ENCODE measurements at places on chromosomes 1 and 21.

DNA sequence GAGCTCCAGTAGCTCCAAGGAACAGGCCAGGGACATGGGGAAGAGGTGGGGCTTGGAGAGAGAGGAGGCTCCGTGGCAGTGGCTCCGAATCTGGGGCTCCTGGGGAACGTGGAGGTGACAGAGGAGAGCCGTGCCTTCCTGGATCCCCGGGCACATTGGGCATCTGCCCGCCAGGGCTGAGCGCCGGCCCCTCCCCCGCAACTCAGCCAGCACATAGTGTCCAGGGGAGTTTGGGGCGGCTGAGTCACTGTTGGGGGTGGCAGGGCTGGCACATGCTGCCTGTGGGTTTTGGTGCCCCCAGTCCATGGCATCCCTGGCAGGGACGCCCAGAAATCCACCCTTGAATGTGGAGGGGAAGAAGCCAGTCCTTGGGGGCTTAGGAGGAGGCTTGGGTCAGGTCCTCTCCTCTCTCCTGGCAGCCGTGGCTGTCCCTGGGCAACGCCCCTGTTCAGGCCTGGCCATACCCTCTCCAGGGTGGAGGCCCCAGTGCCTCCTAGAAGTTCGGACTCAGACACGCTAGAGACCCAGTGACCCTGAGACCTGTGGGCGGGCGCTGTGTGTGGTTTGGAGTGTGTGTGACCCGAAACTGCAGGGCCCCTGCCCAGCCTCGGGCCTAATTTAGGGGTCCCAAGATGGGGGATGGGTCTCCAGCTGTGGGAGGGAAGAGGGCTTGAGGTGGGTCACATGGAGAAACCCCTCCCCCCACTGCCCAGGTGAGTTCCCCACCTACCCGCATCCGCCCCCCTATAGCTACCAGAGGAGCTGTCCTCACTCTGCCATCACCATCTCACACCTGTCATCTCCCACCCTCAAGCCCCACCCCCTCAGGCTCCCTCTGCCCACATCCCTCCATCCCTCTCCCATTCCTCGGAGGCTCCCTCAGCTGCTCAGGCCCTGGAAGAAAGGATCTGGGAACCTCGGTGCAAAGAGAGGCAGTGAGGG is 1.6 kb downstream of the HSPB7 start:
- no peak for DNase-seq

- peak; percentile 54 for DNase-seq
These were observed 475.4 kb downstream of the PTPRU start for GRCh38 chr1:29711582-29712283.

DNA sequence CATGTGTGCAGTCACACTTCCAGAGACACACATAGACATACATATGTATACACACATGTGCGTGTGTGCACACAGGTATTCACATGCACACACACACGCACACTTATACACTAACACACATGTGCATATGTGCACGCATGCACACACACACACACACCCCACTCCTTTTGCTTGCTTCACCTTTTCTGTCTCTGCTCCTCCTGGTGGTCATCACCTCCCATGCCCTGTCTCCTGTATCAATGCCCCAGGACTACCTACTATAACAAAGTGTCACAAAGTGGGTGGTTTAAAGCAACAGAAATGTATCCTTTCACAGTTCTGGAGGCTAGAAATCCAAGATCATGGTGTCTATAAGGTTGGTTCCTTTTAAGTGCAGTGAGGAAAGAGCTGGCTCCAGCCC is 27.4 kb downstream of the ETS2 start:
- no peak for DNase-seq

GRCh38 chr21:42424914-42425541 is 21.3 kb downstream of the UBASH3A start:
- no peak for DNase-seq

DNA sequence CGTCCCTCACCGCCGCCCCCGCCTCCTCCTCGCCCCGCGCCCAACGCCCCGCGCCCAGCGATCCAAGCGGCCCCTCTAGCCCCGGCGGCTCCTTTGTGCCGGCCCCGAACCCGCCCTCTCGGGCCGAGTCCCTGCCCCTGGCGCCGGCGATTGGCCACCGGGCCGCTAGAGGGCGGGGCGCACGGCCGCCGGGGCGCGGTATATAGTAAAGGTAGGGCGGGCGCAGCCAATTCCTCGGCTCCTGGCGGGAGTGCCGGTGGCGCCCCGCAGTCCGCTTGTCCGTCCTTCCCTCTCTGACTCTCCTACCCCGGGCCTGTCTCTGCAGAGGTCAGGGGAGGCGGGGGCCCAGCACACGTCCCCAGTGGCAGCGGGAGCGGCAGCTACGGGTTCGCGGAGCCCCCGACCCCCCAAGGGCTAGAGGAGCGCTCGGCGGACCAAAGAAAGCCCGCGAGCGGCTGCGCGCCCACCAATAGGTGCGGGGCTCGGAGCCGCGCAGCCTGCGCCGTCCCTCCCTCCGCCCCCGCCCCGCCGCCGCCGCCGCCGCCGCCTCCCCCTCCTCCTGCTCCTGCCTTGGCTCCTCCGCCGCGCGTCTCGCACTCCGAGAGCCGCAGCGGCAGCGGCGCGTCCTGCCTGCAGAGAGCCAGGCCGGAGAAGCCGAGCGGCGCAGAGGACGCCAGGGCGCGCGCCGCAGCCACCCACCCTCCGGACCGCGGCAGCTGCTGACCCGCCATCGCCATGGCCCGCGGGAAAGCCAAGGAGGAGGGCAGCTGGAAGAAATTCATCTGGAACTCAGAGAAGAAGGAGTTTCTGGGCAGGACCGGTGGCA is at the start of gene ATP1B1:
TSS of gene ATP1B1 (plus strand) at position 596 of the 826 bp plus-strand sequence. CDS start at position 736, 140 bp downstream.
- peak; percentile 97 for DNase-seq

- DNase-seq, result no peak
These were observed 100.3 kb downstream of the ATG4C start for GRCh38 chr1:62884156-62884740.

- DNase-seq, result no peak
These were observed 4.6 kb downstream of the KRTAP10-12 start for GRCh38 chr21:44701541-44701940.

DNA sequence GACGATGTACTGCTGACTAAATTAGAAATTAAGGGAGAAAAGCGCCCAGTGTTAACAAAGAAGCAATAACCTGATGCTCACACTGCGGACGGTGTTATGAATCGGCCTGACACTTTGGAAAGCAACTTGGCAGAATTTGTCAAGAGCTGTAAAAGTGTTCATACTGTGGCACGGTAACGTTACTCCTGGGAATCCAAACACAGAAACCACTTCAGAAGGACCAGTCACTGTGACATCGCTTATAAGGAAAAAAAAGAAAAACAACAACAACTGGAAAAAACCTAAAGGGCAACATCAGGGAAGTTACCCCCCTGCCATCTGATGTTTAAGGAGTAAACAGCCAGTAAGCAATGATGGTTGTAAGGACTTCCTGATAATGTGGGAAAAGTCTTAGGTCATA is 27.7 kb downstream of the CAPZB start:
- DNase-seq, result no peak

GRCh38 chr1:45834689-45835088 is 31.3 kb downstream of the MAST2 start:
- DNase-seq, result no peak

DNA sequence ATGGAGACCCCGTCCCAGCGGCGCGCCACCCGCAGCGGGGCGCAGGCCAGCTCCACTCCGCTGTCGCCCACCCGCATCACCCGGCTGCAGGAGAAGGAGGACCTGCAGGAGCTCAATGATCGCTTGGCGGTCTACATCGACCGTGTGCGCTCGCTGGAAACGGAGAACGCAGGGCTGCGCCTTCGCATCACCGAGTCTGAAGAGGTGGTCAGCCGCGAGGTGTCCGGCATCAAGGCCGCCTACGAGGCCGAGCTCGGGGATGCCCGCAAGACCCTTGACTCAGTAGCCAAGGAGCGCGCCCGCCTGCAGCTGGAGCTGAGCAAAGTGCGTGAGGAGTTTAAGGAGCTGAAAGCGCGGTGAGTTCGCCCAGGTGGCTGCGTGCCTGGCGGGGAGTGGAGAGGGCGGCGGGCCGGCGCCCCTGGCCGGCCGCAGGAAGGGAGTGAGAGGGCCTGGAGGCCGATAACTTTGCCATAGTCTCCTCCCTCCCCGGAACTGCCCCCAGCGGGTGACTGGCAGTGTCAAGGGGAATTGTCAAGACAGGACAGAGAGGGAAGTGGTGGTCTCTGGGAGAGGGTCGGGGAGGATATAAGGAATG is 505 bp downstream of the LMNA start:
- peak; percentile 55 for DNase-seq
